ENCODE measurements at places on chromosomes 5 and 9. TPM values are rescaled to one million over a fixed set of nuclear protein-coding genes. Genes with fewer than 3 reads are reported as not detected.

The GFRA3 gene
- not detected for total RNA-seq

The IFNA2 gene
- not detected for total RNA-seq

The EIF4E1B gene
- total RNA-seq, result 0.07 TPM

The LRRC19 gene
- not detected for total RNA-seq

The F2RL1 gene
- 119 TPM for total RNA-seq

DNA sequence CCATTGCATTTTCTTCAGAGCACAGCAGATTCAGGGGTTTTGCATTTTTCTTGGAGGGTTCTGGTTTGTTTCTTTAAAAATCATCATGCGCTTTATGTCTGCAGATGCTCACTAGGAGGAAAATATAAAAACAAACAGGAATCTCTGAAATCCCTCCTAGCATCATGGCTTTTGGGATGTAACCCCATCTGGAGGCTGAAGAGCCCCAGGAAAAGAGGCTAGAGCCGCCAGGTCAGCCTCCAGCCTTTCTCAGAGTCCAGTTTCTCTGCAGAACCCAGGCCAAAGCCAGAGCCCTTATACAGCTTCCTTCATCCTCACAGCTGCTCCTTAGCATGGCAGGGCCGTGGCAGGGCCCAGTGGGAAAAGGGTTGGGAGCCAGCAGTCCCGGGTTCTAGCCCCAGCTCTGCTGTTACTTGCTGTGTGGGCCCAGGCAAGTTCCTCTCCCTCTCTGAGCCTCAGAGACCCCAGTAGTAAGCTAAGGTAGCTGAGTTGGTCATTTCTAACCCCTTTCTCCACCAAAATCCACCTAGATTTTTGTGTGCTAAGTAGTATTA is 62.1 kb downstream of the PAX5 start:
- H3K4me3 ChIP-seq, result no peak overlapping the region
- no peaks in the 10 kb centered on the region for H3K36me3 ChIP-seq
- H3K27me3 ChIP-seq, result no peaks in the 10 kb centered on the region
- H3K27ac ChIP-seq, result no peak overlapping the region
- DNase-seq, result no peak

DNA sequence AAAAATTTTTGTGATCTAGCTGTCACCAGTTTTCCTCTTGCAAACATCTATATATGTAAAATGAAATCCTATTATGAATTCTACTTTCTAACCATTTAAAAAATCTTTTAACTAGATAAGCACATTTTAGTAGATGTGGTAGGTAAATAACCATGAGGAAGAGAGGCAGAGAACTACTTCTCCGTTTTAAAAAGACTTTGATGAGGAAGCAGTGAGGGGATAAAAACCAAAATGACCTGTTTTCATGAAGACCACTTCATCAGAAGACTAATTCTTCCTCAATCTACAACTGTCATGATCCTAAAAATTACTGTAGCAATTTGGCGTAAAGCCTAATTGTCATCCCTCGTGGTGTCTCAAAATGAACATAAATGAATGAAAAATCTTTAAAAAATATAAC is 15.7 kb upstream of the ERBIN start:
- no peaks in the 10 kb centered on the region for H3K4me1 ChIP-seq
- no peaks in the 10 kb centered on the region for H3K27me3 ChIP-seq
- H3K4me3 ChIP-seq, result no peak overlapping the region
- no peak for DNase-seq
- no peak overlapping the region for H3K27ac ChIP-seq
- no peaks in the 10 kb centered on the region for H3K36me3 ChIP-seq

DNA sequence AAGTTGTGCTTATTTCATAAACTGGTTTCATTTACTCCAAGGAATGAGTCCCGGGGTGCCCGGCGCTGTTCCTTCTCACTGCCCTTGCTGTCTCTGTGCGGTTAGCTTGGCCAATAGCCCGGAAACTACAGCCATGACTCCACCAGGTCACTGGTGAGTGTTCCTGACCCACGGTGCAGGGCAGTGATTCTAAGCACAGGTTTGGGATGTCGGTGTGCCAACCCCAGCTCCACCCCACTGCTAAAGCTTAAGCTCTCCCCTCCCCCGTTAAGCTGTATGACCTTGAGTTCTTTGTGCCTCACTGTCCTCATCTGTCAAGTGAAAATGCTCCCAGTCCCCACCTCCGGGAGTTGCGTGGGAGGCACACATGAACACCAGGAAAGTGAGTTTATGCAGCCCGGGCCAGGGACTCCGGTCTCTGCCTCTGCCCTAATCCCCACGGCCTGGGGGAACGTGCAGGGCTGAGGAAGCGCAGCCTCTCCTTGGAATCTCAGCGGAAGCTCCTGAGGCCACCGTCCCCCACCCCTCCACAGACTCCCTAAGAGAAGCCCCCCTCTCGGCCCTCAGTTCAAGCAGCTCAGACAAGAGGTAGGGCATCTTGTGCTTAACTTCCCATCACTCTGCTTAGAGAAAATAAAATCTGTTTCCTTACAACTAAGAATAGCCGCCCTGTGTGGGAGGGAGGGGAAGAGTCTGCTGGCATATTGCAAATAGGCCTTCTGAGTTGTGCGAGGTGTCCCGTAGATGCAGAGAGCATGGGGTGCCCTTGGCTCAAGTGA is 92.0 kb upstream of the RAI14 start:
- no peak overlapping the region for H3K27ac ChIP-seq
- no peak for DNase-seq
- H3K36me3 ChIP-seq, result no peaks in the 10 kb centered on the region
- H3K4me3 ChIP-seq, result no peak overlapping the region

DNA sequence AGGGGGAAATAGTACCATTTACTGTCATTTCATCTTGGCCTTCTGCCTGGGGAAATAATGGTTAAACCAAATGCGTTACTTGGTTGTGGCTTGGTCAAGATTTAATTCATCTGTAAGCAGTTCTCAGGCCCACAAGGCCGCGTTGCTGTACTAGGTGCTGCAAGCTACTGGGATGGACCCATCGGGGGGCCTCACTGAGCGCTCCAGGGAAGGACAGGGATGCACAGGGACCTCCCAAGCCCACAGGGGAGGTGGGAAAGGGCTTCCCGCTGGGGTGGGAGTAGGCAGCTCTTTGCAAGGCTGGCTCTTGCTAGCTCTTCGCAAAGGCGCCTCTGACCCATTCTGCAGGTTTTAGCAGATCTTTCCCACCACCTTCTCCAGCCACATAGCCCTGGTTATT is 8.0 kb downstream of the GFPT2 start:
- no peaks in the 10 kb centered on the region for H3K4me1 ChIP-seq
- H3K36me3 ChIP-seq, result no peaks in the 10 kb centered on the region
- H3K4me3 ChIP-seq, result no peak overlapping the region
- no peak for DNase-seq

DNA sequence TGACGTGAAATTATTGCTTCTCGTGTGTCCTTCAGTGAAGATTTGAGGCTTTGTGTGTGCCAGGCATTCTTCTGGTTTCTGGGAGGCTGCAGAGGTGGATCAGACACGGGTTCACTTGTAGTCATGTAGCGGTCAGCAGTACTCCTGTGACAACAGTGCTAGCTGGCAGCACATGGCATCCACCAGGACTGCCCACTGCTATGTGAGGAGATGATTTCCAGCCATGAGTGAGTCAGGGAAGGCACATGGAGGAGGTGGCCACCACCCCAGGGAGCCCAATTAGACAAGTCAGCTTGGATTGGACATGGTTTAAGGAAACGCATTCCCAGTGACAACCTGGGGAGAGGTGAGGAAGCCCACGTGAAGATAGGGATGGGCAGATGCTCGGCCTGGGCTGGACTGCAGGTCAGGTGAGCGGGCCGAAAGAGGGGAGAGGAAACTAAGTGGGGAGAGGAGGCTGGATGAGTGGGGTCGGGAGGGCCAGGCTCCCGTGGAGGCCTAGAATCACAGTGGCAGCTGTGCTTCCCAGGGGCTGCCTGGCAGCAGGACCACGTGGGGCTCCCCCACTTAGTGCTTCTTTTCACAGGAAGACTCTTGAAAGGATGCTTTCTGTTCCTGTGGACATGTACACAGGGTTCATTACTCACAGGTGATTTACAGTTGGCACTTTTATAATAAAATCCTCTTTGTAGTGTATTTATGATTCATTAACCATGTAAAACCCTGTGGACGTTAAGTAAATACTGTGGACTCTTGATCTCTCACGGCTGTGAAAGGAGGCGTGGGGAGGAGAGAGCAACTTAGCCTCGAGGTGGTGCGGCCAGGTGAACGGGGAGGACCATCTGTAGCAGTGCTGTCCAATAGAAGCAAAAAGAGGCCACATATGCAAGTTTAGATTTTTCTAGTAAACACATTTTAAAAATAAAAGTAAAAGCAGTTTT is 80.0 kb upstream of the OTULINL start:
- DNase-seq, result no peak
- no peak overlapping the region for H3K4me3 ChIP-seq
- peaks cover 3% of the 10 kb centered on the region for H3K36me3 ChIP-seq
- H3K27ac ChIP-seq, result no peak overlapping the region
- no peaks in the 10 kb centered on the region for H3K4me1 ChIP-seq

- H3K4me1 ChIP-seq, result no peaks in the 10 kb centered on the region
- H3K36me3 ChIP-seq, result no peaks in the 10 kb centered on the region
- H3K4me3 ChIP-seq, result no peak overlapping the region
- no peak for DNase-seq
These were observed 27.2 kb upstream of the ZNF608 start for GRCh38 chr5:124773315-124774311.

DNA sequence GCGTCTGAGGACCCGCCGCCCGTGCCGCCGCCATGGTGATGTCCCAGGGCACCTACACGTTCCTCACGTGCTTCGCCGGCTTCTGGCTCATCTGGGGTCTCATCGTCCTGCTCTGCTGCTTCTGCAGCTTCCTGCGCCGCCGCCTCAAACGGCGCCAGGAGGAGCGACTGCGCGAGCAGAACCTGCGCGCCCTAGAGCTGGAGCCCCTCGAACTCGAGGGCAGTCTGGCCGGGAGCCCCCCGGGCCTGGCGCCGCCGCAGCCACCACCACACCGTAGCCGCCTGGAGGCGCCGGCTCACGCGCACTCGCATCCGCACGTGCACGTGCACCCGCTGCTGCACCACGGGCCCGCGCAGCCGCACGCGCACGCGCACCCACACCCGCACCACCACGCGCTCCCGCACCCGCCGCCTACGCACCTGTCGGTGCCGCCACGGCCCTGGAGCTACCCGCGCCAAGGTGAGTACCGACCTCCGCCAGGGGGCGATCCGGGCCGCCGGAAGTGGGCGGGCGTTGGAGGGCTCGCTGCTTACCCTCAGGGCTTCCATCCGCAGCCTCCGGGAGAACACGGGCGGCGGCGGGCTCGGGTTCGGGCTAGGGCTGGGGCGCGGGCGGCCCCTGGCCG is 8.5 kb downstream of the PRR7 start:
- peak overlapping the region; percentile 68 for H3K4me3 ChIP-seq
- H3K36me3 ChIP-seq, result no peaks in the 10 kb centered on the region
- peak; percentile 76 for DNase-seq
- no peaks in the 10 kb centered on the region for H3K27me3 ChIP-seq

DNA sequence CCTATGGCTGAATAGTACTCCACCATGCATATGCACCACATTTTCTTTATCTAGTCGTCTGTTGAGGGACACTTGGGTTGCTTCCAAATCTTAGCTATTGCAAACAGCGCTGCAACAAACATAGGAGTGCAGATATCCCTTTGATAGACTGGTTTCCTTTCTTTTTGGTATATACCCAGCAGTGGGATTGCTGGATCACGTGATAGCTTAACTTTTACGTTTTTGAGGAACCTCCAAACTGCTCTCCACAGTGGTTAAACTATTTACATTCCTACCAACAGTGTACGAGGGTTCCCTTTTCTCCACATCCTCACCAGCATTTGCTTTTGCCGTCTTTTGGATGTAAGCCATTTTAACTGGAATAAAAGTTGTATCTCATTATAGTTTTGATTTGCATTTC is 142.6 kb downstream of the TARS1 start:
- H3K27me3 ChIP-seq, result peaks cover 22% of the 10 kb centered on the region
- no peaks in the 10 kb centered on the region for H3K4me1 ChIP-seq
- H3K36me3 ChIP-seq, result no peaks in the 10 kb centered on the region
- no peak overlapping the region for H3K27ac ChIP-seq
- no peak for DNase-seq

GRCh38 chr9:127614961-127615360 is 2.9 kb downstream of the STXBP1 start:
- H3K27ac ChIP-seq, result no peak overlapping the region
- no peaks in the 10 kb centered on the region for H3K27me3 ChIP-seq
- H3K4me3 ChIP-seq, result no peak overlapping the region
- no peaks in the 10 kb centered on the region for H3K36me3 ChIP-seq
- DNase-seq, result no peak

- H3K36me3 ChIP-seq, result no peaks in the 10 kb centered on the region
- H3K4me1 ChIP-seq, result no peaks in the 10 kb centered on the region
- no peak for DNase-seq
- H3K27ac ChIP-seq, result no peak overlapping the region
- no peak overlapping the region for H3K4me3 ChIP-seq
These were observed 54.2 kb upstream of the ANGPTL2 start for GRCh38 chr9:127176631-127177030.

DNA sequence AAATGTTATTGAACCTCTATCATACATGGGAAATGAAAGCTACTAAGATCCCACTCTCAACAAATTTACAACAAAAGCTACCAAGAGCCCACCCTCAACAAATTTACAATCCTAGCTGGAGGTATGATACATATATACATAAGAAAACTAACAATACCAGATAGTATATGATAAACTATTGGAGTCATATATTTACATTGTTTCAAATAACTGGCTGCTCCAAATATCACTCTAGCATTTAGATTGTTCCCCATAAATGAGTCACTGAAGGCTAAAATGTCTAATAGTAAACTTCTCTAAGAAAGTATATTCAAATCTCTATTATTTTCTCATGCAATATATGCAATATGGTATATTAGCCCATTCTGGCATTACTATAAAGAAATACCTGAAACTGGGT is 151.1 kb downstream of the TMEM161B start:
- H3K4me1 ChIP-seq, result no peaks in the 10 kb centered on the region
- no peak overlapping the region for H3K27ac ChIP-seq
- H3K4me3 ChIP-seq, result no peak overlapping the region
- no peaks in the 10 kb centered on the region for H3K36me3 ChIP-seq

DNA sequence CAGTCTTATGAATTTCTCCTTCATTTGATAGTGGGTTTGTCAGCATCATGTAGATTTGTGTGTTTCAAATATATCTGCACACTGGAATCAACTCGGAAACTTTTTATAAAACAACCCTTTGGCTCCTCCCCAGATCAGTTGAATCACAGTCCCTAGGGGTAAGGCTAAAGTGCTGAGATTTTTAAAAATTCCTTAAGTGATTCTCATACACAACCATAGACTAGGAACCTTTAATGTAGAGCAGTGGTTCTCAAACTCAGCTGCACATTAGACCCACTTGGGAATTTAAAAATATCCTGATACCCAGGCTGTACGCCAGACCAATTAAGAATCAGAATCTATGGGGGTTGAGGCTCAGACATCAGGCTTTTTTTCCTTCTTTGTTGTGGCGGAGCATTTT is 17.5 kb upstream of the JAK2 start:
- H3K4me1 ChIP-seq, result no peaks in the 10 kb centered on the region
- H3K27me3 ChIP-seq, result no peaks in the 10 kb centered on the region
- no peak overlapping the region for H3K27ac ChIP-seq
- no peaks in the 10 kb centered on the region for H3K36me3 ChIP-seq
- DNase-seq, result no peak
- H3K4me3 ChIP-seq, result no peak overlapping the region
